ENCODE measurements at places on chromosomes 3 and 15.

DNA sequence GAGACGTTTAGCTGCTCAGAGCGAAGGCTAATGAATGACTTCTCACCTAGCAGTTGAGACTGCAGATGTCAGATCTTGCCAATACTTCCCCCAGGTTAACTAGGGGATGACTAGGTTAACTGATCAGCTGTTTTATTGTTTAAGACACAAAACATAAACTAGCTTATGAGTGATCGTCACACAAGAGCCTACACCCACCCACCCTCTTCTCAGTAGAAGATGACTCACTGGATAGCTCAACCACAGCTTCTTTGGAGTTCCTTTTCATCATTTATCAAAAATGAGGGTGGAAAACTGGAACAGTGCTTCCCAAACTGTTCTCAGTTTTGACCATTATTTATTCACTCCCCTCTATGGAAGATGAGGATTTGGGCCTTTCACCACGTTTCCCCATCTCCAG lies 25.2 kb downstream of the GASK1A start:
- DNase-seq = no peak

GRCh38 chr3:8838234-8838633 lies 68.8 kb upstream of the OXTR start:
- DNase-seq = no peak

- DNase-seq = no peak
These were observed 49.4 kb upstream of the SLCO2A1 start for GRCh38 chr3:134079111-134079547.

DNA sequence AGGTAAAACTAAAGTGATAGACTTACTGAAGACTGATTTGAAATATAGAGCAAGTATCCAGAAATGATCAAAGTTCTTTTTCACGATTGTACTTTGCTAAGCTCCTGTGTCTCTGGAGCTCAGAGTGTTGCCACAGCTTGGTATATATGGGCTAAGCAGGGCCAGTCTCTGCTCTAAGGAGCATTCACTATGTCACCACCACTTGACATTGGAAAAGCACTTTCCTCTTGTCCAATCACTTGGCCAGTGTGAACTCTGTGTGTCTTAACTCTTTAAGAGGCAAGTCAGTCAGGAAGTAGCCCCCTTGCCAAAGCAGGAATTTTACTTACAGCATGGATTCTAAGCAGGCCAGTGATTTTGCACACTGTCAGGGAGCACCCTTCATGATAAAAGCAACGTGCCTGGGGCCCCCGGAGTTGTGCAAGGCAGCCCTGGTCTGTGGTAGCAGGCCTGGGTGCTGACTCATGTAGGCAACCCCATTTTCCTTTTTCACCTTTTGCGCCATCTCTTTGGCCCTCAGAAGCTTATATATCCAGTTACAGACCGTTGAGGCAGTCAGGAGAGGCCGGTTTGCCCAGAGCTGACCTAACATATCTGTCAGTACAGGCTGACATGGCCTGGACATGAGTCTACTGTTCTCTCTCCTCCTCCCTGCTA lies 73.0 kb downstream of the HCN4 start:
- DNase-seq = no peak

DNA sequence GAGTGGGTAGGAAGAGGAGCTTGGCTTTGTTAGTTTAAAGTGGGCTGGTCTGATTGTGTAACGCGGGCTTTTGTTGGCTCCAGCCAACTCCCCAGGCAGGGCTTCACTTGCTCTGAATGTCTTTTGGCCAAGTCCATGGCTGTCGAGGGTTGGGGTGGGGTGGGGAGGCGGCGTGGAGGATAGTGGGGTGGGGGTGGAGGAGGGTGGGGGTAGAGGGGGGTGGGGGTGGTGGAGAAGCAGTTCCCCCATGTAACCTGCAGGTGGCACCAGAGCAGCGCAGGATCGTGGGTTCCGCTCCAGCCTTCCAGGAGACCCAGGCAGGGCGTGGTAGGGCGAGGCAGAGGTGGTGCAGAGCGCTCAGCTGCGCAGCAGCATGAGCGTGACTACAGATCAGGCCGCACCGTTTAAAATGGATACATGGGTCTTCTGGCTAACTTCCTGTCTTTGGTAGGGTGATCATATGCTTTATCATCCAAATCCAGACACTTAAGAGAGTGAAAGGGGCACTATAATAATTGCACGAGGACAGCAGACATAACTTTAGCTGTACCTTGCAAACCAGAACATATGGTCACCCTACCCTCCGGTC lies 28.3 kb downstream of the GOLGA6A start:
- peak; percentile 41 for DNase-seq

DNA sequence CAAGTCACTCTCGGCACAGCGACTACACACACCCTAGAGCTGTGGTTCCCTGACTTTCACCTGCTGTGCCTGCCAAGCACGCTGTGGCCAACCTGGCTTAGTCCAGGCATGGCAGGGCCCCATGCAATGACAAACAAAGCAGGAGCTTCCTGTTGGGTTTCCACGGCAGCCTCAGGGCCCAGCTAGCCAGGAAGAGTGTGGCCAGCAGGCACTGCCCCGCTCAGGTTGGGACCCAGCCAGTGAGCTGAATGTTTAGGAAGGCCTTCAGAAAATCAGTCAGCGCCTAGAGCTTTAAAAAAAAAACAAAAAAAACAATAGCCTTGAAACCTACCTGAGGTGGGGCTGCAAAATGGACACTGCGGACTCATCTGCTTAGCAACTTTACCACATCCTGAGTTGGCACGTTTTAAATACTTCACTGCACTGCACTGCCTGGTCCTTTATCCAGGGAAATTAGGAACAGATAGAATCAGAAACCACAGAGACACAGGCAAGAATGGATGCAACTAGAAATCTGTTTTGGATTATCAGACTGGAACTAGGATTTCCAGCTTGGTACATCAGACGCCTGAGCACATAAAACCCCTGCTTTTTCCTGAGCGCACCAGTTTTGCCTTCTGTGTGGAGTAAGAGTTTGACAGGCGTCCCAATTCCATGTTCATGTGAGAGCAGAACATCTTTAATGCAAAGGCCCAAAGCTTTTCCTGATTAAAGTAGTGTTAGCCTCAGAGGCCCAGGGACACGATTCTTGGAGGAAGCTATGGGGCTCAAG lies 36.2 kb upstream of the LDHAL6B start:
- DNase-seq = no peak
